Pulmonary artery endothelial cell (primary cell): ENCODE measurements at places on chromosomes 7 and 10. TPM values are rescaled to one million over a fixed set of nuclear protein-coding genes. Genes with fewer than 3 reads are reported as not detected.

GRCh38 chr7:87479951-87480350 lies 4.5 kb upstream of the ABCB4 start:
- DNase-seq = no peak

The GPR37 gene
- 1.7 and 8.1 TPM in 2 replicates for total RNA-seq

The DNA2 gene
- total RNA-seq = 8.1 and 11.1 TPM in 2 replicates

The TECTB gene
- not detected in 2 replicates for total RNA-seq

The FAM237B gene
- not detected in 2 replicates for total RNA-seq

DNA sequence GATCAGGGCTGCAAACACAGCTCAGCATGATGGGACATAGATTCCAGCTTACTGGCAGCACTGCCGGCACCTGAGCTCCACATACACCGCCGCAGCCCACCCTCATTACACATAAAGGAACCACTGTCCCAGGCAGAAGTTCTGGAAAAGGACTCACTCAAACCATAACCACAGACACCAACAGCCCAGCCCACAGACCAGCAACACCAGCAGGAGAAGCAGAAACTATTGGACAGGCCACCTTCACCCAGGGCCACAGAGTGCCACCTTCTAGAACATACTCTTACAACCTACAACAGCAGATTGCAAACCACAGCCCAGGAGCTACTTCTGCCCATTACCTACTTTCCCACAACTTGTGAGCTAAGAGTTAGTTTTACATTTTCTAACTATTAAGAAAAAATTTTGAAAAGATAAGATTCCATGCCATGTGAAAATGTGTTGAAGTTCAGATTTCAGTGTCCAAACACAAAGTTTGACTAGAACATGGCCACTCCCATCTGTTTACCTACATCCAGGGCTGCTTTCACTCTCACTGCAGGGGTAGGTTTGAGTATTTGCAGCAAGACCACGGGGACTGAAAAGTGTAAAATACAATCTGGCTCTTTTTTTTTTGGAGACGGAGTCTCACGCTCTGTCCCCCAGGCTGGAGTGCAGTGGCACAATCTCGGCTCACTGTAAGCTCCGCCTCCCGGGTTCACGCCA lies 153.0 kb downstream of the TNS3 start:
- no peak for DNase-seq
